ENCODE measurements at places on chromosomes 2 and 18.

GRCh38 chr2:55311444-55311870 lies 42.4 kb upstream of the MTIF2 start:
- peak; percentile 34 for DNase-seq

DNA sequence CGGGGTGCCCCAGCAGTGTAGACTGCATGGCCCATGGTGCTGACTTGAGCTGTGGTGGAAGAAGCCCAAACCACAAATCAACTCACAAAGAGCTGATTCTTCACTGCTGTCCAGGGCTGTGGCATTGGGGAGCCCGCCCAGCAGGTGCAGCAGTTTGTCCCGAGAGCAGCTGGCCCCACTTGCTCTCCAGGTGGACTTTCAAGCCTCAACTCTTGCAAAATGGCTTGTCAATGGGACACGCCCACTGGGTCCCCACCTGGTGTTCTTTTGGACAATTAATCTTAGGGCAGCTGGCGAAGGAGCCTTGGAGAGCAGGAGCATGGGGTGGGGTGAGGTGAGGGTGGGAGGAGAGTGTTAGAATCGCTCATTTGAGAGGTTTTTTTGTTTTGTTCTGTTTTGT lies 117.9 kb downstream of the MYCN start:
- no peak for DNase-seq

GRCh38 chr2:86787736-86788135 lies 3.0 kb downstream of the CD8A start:
- peak; percentile 66 for DNase-seq

GRCh38 chr2:201360256-201360655 lies 3.1 kb upstream of the FLACC1 start:
- DNase-seq: no peak

DNA sequence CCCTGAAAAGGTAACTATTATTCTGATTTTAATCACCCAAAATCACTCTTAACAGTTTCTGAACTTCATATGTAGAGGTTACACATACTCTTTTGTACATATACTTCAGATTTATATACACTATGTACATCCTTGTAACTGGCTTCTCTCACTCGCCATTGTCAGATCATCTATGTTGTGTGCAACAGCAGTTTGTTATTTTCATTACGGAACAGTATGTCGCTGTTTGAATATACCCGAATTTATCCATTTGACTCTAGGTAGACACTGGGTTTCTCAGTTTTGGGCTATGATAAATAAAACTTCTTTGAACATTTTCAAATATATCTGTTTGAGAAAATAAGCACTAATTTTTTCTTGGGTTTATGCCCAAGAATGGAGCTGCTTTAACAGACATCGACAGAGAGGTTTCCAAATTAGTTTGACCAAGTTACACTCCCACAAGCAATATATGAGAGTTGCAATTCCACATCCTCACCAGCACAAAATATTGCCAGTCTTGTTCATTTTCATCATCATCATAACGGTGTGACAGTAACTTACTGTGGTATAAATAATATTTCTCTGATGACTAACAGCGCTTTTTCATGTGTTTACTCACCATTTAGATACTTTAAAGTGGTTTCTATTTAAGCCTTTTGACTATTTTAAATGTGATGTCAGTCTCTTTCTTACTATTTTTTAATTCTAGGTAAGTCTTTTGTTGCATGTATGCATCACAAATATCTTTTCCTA lies 80.9 kb downstream of the SMC6 start:
- peak; percentile 8 for DNase-seq

- DNase-seq: peak; percentile 52
Observed at GRCh38 chr2:64655018-64655664, 1.4 kb upstream of the SERTAD2 start.

DNA sequence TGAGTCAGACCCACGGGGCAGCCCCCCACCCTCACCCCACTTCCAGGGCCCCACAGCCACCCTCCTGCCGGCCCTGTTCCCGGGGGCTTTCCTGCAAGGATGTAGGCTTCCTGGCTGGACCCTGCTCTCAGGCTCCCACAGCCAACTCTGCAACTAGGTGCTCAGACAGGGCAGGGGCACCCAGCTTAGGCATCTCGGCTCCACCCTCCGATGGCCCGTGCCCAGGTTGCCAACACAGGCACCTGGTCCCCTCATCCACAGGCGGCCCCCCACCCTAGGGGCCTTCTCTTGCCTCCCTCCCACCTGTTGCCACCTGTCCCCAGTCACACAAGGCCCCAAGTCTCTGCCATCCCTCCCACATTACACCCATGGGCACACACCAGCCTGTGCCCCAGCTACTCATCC lies 34.6 kb downstream of the HS6ST1 start:
- DNase-seq: no peak

DNA sequence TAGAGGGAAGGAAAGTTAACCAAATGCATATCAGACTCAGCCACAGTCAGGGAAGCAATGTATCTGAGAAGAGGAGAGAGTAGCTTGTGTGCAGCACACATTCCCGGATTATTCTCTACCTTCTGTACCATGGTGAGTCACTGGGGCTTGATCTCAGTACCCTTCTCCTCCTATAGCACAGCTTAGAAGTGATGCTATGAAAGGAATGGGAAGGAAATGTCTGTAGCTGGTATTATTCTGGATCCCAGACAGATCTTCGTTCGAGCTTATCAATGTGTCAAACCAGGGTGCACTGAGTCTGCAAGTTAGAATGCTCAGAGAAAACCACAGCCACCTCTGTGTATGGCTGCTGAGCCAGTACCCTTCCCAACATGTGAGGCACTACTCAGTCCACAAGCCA lies 88.0 kb upstream of the NFU1 start:
- DNase-seq: no peak

- peak; percentile 2 for DNase-seq
Observed at GRCh38 chr2:222038067-222038802, 260.6 kb downstream of the PAX3 start.

- peak; percentile 78 for DNase-seq
Observed at GRCh38 chr2:24461685-24462084, 29.4 kb upstream of the NCOA1 start.

GRCh38 chr2:85259879-85260278 lies 67.9 kb downstream of the TGOLN2 start:
- no peak for DNase-seq

DNA sequence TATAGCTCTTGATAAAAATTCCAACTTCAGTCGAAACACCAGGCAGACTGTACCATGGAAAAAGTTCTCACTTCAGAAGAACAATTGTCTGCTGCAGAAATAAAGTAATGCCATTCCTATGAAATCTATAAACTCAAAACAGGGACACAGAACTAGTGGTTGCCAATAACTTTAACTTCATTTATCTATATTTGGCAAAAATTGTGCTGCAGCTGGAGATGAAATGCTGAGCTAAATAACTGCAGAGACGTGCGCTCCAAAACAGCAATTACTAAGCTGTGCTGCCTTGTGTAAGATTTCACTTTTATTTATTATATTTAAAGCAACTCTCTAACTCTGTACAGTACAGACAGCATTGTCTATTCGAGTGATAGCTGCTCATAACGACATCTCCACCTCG lies 540.1 kb upstream of the ID2 start:
- no peak for DNase-seq

GRCh38 chr18:49591271-49591670 lies 29.4 kb downstream of the LIPG start:
- DNase-seq: no peak

GRCh38 chr2:123746006-123746405 lies 279.1 kb upstream of the CNTNAP5 start:
- DNase-seq: no peak

DNA sequence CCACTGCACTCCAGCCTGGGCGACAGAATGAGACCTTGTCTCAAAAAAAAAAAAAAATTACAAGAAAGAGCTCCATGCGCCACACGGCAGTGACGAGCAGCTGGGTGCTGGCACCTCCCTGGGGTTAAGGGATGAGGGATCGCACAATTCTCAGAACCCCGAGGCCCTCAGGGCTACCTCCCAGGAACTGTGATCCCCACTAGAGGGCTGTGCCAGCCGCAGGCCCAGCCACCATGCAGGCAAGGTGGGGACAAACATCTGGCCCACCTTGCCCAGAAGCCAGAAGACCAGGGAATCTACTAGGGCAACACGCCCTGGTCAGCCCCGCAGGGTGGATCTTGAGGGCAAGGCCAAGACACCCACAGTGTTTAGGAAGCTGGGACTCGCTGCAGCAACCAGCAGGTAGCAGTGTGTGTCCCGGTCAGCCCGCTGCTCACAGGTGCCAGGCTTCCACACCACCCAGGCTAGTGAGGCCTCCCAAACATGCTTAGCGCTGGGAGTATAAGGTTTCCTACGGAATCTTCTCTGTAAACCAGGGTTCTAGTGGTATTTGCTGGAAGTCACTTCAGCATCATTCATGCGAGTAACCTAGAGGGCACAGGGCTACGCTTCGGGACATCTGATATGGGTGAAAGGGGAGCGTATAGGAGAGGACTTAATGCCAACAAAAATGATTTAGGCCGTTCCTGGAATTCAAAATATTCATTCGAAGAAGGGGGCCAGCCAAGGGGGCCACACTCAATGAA lies 6.7 kb downstream of the SAG start:
- no peak for DNase-seq

DNA sequence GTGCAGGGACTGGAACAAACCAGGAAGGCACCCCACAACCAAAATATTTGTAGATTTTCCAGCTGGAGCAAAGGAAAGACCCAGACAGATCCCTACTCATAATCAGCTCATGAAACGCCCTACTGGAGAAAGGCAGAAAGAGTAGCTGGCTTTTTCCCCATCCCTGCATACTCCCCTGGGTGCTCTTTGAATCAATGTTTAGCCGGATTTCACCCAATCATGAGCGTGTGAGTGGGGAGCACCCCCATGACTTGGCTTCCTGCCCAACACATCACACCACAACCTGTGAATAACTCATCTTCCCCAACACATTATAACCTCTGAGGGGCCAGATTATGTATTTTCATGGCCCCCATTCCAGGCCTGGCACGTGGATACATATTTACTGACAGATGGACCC lies 35.1 kb upstream of the SLC14A1 start:
- no peak for DNase-seq

DNA sequence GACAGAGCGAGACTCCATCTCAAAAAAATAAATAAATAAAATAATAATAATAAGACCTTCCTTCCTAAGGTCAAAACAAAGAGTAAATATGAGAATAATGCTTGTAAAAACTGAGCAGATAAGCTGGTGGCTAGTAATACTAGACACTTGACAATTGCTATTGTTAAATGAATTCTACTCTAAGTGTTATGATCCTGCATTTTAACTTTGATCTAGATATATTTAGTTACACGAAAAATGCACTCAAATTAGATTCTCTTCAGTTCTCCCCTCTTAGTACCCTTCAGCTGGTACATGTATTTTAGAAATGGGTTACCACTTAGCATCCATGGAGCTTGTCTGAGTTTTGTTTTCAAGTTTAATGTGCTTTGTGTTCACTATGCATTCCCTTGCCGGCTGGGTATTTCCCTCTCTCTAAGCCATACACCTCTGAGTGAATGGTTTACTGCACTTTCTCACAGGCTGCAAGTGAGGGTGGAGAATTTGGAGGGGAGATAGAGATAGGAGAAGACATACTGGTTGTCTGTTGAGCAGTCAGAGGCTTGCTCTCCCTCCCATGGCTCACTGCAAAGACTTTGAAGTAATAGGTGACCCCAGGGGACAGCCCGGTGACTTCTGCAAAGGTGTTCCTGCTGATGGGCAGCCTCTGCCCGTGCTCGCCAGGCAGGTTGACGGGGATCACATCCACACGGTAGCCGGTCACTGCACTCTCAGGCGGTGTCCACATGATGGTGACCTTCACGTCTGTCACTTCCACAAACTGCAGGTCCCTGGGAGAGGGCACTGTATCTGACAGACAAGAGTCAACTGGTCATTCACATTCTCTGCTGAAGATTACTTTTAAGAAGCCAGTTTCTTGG lies 29.9 kb downstream of the FN1 start:
- no peak for DNase-seq

GRCh38 chr2:143422681-143423080 lies 293.5 kb downstream of the ARHGAP15 start:
- DNase-seq: peak; percentile 97

DNA sequence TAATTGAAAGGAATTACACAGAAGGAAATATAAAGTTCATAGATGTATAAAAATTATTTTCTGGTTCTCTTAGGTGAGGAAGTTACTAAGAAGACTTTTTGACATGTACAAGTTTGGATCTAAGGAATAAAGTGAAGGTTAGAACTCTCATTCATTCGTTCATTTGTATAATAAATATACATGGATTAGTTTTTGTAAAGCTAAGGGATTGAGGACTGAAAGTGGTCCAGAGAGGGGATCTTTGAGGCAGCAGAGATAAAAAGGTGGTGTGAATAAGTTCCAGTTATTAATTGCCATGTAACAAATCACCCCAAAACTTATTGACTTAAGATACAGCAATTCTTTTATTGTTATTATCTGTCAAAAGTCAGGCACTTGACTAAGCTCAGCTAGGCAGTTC lies 110.1 kb upstream of the CELF4 start:
- DNase-seq: no peak

DNA sequence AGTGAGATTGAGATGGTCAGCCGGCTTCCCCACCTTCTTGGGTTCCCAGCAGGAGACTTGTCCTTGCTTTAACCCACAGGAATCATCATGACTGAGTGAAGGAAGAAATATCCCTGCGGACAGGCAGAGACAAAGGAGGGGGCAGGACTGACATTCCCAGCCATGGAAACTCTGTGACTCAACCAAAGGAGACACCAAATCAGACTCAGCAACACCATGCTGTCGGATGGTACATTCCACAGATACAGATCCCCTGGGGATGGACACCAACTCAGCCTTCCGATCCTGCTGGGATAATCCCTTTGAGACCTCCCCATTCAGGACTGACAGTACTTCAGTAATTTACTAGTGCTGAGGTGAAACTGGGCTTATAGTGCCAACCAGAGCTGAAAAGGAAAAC lies 518.3 kb downstream of the XIRP2 start:
- no peak for DNase-seq

GRCh38 chr2:3801506-3801905 lies 98.1 kb downstream of the DCDC2C start:
- no peak for DNase-seq

- DNase-seq: no peak
Observed at GRCh38 chr2:73897240-73897583, 4.4 kb downstream of the ACTG2 start.

GRCh38 chr2:24365826-24366225 lies 5.5 kb upstream of the ITSN2 start:
- no peak for DNase-seq

DNA sequence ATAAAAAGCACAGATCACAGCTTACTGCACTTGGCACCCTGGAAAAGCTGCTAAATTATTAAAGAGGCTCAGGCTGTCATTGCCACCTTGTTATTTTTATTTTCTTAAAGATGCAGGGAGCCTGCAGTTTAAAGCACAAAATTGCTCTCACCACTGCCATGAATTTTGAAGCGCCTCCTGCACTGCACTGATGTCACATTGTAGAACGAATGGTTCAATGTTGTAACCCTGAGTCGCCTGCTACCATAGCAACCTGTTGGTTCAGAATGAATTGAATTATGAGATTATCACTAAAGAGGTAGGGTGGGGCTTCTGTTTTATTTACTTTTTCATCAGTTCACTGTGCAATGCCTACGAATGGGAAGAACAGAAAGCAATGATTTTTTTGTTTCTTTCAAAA lies 16.5 kb downstream of the SCG2 start:
- no peak for DNase-seq

- no peak for DNase-seq
Observed at GRCh38 chr2:38215993-38216392, 140.0 kb upstream of the CYP1B1 start.

Measured in Kasumi-1 (cell line).